ENCODE measurements at places on chromosomes 2 and 18. TPM values are rescaled to one million over a fixed set of nuclear protein-coding genes. Genes with fewer than 3 reads are reported as not detected.

Gene ONECUT2
- total RNA-seq, result under 0.01 TPM

DNA sequence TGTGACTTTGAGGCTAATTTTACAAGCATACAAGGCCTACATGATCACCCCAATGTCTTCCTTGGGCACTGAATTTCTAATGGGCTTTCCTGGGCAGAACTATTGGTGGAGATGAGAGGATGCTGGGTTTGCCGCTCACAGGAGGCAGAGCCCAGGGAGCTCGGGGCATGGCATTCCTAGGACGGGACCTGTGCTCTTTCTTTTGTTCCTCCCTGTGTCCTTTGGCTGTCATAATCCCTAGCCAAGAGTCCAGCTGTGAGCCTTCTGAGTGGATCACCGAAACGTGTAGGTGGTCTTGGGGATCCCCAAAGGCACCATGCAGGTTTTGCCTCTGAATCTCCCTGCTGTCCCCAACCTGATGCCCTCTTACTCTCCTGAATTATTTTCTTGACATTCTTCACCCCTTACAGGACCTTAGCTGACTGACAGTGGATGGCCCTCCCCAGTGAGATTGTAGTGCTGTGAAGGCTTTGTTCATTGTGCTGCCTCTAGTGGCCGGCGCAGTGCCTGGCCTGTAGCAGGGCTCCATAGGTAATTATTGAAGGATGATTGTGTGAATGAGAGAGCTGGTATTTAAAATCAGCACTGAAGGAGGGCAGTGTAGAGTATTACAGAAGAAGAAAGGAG lies 221.9 kb downstream of the ZNF407 start:
- no peak overlapping the region for H3K4me3 ChIP-seq
- no peak overlapping the region for H3K27ac ChIP-seq
- no peak for DNase-seq

DNA sequence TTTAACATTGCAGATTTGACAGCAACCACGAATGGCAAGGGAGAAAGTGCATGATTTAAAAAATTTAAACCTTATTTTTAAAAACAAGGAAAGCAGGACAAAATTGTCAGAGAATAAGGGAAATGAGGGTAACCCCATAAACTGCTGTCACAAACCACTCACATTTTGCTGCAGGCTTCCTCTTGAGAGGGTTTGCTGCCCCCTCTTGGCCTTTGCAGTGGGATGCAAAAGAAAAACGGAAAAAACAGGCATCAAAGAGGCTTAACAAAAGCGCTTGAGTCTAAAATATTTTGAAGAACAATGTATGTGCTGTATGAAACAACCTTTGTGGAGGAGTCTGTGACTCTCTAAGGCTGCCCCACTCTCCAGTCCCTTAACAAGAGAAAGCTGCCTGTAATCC lies 91.6 kb downstream of the TMX3 start:
- no peaks in the 10 kb centered on the region for H3K27me3 ChIP-seq
- no peak overlapping the region for H3K4me3 ChIP-seq
- no peaks in the 10 kb centered on the region for H3K4me1 ChIP-seq
- H3K27ac ChIP-seq, result no peak overlapping the region
- DNase-seq, result peak; percentile 60

DNA sequence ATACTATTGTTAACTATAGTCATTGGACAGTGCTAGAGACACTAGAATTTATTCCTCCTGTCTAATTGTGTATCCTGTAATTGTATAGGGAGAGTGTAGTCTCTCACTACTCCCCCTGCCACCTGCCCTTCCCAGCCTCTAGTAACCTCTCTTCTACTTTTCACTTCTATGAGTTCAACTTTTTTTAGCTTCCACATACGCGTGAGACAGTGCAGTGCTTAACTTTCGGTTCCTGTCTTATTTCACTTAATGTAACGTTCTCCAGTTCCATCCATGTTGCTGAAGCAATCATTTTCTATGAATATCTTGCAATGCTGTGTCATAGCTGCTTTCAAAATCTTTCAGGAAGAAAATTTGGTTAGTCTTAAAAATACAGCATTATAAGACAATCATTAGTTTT lies 22.8 kb upstream of the RUFY4 start:
- no peak overlapping the region for H3K4me3 ChIP-seq
- H3K27ac ChIP-seq, result no peak overlapping the region
- H3K27me3 ChIP-seq, result peaks cover 21% of the 10 kb centered on the region
- H3K4me1 ChIP-seq, result no peaks in the 10 kb centered on the region

GRCh38 chr2:55490554-55490953 lies 29.0 kb upstream of the CFAP36 start:
- no peaks in the 10 kb centered on the region for H3K27me3 ChIP-seq
- H3K4me3 ChIP-seq, result no peak overlapping the region
- no peaks in the 10 kb centered on the region for H3K4me1 ChIP-seq
- DNase-seq, result peak; percentile 75
- H3K36me3 ChIP-seq, result no peaks in the 10 kb centered on the region

DNA sequence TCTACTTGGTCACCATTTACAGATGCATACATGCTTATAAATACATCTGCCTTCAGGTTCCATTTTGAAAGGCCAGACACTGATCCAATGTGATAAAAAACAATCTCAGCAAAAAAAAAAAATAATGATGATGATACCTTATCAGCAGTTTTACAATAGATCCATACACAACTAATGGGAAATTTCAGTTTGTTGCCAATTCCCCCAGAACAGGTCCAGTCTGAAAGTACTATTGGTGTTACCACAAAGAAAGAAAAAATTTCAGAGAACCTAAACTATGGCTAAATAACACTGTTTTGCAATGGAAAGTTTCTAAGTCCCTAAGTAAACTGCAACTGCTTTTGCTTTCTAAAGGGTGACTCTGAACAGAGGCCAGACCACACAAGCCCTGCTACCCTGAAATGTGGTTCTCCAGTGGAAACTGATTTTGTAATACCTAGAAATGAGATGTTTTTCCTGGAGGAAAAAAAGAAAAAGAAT lies 54.1 kb downstream of the LPIN2 start:
- H3K36me3 ChIP-seq, result peaks cover 5% of the 10 kb centered on the region
- no peak overlapping the region for H3K27ac ChIP-seq
- peak; percentile 81 for DNase-seq
- H3K4me3 ChIP-seq, result no peak overlapping the region
- no peaks in the 10 kb centered on the region for H3K27me3 ChIP-seq
- H3K4me1 ChIP-seq, result peaks cover 16% of the 10 kb centered on the region

DNA sequence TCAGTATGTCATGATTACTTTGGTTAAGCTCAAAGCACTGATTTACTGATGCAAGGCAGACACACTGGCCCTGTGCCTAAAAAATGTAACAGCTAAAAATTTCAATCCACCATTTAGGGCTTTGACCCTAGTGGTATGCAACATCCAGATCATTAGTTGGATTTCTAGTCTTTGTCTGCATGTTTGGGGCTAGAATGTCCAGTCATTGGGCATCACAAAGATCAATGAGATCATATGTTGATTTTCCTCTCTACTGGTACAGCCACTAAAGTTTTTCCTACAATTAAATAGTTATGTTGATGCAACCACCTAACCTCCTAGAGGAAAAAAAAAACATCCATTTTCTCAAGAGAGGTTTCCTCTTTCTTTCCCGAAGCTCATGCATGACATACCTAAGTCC lies 53.4 kb upstream of the REV1 start:
- peak; percentile 8 for DNase-seq
- H3K4me1 ChIP-seq, result no peaks in the 10 kb centered on the region
- H3K4me3 ChIP-seq, result no peak overlapping the region
- H3K36me3 ChIP-seq, result no peaks in the 10 kb centered on the region
- no peak overlapping the region for H3K27ac ChIP-seq

Gene CREG2
- total RNA-seq, result under 0.01 TPM

- H3K36me3 ChIP-seq, result no peaks in the 10 kb centered on the region
- H3K27me3 ChIP-seq, result no peaks in the 10 kb centered on the region
- no peaks in the 10 kb centered on the region for H3K4me1 ChIP-seq
- H3K27ac ChIP-seq, result no peak overlapping the region
These were observed 337.2 kb upstream of the KCNJ3 start for GRCh38 chr2:154361276-154361675.
